ENCODE measurements at places on chromosomes 6 and 20.

DNA sequence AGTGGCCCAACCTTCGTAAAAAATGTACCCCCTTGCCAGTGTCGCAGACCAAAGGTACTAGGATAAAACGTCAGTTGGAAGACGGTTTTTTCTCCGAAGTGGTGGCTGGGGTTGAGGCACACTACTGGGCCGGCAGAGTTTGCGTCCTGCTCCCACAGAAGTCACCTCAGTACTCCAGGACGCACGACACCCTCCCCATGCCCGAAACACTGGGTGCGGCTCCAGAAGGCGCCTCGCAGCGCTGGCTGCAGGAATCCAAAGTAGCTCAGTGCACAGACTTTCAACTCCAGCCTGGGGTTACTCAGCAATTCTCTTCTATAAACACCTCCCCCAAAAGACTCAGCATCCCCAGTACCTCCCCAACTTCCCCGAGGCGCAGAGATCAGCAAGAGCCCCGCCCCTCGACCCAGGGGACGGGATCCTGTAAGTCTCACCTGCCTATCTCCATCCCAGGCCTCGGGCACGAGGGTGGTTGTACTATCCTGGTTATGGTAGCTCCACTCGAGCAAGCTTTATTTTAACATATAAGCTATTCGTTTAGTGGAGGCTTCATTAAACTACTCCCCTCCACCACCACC, 88.2 kb downstream of the ZFP64 start:
- no peak for DNase-seq

DNA sequence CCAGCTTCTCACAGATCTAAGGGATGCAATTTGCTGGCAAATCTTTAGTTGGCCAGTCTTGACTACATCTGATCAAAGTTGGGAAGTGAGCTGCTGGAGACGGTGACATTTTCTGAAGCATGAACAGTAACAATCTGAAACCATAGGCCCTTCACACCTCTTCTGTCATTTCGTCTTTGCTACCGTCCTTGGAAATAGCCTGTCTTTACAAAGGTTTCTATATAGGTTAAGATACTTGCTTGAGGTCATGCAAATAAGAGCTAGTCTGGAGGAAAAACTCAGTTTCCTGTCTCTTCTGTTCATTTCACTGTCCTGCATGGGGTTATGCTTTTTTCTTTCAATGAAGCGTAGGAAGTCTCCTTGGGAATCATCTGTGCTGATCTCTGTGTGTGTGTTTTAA, 55.6 kb downstream of the CARMIL1 start:
- no peak for DNase-seq

GRCh38 chr6:39054577-39055142, 6.1 kb downstream of the GLP1R start:
- DNase-seq: no peak

DNA sequence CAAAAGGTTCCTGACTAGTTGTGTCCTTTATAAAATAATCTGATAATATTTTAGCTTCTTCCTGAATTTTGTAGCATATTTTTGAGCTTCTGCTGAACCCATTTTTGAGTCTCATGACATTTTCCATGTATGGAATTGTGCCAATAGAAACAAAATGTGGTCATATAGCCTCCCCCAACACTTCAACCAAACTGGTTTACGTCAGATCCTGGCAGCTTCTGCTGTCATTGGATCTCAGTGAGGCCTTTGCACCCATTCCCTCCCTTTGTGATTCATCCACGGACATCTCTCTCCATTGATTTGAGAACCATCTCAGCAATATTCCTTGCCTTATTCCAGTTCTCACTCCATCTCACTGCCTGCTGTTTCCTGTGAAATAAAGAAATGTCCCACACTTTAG, 166.0 kb upstream of the PROKR2 start:
- DNase-seq: no peak
